Neuronal stem cell (in vitro differentiated cells): ENCODE measurements at places on chromosomes 5 and 9.

DNA sequence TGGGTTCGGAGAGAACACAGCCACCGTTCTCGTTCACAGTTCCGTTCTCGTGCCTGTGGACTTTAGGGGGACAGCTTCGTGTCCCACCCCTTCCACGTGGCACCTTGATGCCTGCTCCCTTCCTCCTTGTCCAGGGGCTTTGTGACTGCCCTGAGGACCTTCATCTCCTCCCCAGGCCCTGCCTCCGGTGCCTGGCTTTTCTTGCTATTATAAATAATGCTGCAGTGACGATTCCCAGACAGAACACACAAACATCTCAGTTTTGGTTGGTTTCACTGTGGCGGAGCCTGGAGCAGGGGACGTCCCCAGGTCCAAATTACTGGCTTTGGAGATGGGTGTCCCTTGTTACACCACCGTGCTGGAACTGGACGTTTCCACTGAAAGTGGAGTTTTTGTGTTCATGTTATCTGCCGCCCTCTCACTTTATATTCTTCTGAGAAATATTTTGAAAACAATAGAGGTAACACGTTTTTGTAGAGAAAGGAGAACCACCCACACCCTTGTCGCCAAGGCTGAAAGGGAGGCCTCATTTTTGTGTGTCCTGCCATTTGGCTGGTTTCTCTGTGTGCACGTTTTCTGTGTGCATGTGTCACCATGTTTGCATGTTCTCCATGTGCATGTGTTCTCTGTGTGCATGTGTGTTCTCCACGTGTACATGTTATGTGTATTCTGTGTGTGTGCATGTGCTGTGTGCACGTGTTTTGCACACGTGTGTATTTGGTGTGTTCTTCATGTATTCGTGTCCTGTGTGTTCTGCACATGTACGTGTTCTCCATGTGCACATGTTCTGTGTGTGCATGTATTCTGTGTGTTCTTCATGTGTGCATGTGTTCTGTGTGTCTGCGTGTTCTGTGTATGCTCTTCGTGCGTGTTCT is 24.2 kb downstream of the WNK2 start:
- DNase-seq = no peak

DNA sequence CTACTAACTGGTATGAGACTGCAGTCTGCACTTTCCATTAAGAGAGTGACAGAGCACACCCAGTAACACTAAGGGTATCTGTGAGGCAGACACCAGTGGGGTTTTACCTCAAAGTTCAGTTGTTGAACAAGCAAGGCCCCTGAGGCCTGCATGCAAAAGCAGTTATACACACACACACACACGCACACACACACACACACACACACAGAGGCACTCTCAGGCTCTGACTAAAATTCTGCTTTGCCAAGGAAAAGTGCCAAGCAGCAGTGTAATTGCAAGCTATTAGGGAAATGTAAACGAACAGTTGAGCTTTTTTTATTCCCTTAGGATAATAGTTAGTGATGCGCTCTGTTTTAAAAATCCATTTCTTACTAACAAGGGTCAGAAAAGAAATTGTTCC is 377.1 kb downstream of the SPOCK1 start:
- no peak for DNase-seq

- DNase-seq = no peak
Observed at GRCh38 chr9:133684936-133685361, 48.8 kb downstream of the DBH start.

GRCh38 chr9:11269036-11269435 is 656.2 kb upstream of the PTPRD start:
- no peak for DNase-seq

DNA sequence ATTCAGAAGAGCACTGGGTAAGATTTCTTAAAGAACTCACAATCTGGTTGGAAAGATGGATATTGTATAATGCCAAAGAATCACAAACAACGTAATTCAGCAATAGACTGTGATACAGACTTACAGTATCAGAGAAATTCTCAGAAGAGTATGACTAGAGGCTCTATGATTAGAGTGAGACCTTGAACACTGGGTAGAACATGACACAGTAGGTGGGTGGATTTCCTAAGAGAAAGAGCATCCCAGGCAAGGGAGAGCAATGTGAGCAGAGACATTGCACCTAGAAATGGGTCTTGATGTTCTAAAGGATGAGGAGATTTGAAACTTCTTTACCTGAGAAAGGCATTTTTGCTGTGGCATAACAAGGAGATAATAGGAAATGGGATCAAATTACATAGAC is 27.3 kb upstream of the CAST start:
- DNase-seq = no peak

DNA sequence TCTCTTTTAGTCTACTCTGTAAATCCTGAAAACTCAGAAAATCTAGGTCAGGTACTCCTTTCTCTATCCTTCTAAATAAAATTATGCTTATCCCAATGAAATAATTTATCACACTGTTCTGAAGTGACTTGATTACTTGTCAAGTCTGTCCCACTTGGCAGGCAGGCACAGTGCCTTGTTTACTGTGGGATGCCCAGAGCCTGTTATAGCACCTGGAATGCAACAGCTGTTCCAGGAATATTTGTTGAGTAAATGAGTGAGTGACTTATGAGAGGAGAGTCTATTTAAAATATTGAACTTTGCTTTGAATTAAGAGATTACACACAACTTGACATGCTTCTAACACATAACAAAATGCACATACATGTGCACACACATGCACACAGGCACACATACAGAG is 130.0 kb downstream of the MPDZ start:
- DNase-seq = no peak

DNA sequence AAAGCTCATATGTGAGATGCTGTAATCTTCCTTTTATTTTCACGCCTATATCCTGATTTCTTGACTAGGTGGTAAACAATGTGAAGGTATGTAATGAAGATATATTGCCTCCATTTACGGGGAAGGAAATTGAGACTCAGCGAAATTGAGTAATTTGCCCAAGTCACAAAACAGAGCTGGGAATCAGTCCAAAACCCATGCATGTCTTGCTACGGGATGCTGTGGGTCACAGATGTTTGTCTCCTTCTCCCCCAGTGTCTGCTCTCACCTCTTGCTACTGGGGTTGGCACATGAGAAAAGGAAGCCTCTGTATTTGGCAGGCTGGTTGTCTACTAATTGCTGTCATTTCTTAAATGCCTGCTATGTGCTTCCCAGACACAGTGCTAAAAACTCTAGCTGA is 53.7 kb upstream of the TEX48 start:
- no peak for DNase-seq

DNA sequence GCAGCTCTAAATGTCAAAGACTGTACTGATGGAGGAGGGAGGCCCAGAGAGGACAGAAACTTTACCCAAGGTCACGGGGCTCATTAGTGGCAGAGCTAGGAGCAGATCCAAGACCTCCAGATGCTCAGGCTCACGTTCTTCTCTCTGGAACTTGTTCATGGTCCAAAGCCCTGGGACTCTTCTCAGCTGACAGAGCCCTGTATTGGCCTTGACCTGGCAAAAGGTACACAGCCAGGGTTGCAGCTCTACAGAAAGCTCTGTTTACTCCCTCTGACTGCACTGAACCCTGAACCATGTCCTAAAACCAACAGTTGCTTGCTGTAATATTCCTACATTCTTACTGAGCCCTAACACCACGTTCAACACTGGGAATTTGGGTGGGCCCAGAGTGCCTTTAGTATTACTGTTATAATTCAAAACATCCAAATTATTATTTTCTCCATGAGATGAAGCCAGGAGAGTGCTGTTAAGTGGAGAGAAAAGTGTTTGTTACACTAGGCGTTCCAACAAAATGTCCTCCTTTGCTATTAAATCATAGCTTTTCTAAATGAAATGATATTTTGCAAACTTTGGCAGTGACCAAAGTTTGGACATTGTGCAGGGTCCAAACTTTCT is 602.4 kb upstream of the CLINT1 start:
- no peak for DNase-seq

- DNase-seq = no peak
Observed at GRCh38 chr5:151743530-151743929, 14.9 kb downstream of the ATOX1 start.

DNA sequence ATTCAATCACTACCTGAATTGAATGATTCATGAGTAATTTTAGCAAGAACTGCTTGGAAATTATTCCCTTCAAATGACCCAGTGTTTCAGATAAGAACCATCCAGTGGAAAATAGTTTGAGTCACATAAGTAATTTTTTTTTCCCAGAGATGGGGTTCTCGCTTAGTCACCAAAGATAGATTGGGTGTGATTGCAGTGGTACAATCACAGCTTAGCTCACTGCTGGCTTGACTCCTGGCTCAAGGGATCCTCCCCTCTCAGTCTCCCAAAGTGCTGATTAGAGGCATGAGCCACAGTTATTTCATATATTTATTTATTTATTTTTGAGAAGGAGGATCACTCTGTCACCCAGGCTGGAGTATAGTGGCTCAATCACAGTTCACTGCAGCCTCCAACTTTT is 574.5 kb upstream of the ARRDC3 start:
- no peak for DNase-seq

- DNase-seq = no peak
Observed at GRCh38 chr9:13090628-13091027, 188.9 kb downstream of the MPDZ start.

GRCh38 chr5:175856408-175857100 is 14.8 kb upstream of the CPLX2 start:
- no peak for DNase-seq

GRCh38 chr5:147671365-147671764 is 111.2 kb downstream of the JAKMIP2 start:
- no peak for DNase-seq

DNA sequence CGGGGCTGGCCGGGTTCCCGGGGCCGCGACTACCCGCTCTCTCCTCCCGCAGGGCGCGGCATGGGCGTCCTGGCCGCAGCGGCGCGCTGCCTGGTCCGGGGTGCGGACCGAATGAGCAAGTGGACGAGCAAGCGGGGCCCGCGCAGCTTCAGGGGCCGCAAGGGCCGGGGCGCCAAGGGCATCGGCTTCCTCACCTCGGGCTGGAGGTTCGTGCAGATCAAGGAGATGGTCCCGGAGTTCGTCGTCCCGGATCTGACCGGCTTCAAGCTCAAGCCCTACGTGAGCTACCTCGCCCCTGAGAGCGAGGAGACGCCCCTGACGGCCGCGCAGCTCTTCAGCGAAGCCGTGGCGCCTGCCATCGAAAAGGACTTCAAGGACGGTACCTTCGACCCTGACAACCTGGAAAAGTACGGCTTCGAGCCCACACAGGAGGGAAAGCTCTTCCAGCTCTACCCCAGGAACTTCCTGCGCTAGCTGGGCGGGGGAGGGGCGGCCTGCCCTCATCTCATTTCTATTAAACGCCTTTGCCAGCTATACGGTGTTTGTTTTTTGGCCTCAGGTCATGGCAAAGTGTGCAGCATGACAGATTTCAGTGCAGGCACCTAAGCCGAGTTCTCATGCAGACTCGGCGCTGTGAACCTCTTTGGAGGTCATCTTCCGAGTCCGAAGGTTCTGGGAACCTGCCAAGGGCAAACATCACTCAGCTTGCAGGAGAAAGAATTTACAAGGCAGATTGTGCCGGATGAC is 516 bp downstream of the MRPL41 start:
- no peak for DNase-seq

DNA sequence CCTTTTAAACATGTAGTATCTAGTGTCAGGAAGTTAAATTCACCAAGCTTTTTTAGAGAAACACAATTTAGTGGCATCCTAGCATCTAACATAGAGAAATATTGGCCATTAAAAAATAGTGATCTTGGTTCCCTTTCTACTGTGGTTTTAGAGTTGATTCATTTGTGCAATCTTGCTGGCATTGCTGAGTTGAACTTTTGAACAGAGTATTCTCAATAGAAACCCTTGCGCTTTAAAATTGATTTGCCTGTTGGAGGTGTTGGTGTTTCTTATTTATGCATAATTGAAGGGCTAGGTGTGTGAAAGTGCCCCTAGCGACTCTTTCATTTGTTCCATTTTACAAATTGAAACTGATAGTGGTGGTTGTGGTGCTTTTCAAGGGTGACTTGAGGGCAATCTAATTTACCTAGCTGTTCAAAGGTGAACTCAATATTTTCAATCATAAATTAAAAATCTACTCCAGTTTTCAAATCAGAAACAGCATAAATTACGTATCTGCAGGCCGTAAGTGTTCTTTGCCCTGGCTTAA is 73.0 kb upstream of the MPDZ start:
- DNase-seq = no peak

DNA sequence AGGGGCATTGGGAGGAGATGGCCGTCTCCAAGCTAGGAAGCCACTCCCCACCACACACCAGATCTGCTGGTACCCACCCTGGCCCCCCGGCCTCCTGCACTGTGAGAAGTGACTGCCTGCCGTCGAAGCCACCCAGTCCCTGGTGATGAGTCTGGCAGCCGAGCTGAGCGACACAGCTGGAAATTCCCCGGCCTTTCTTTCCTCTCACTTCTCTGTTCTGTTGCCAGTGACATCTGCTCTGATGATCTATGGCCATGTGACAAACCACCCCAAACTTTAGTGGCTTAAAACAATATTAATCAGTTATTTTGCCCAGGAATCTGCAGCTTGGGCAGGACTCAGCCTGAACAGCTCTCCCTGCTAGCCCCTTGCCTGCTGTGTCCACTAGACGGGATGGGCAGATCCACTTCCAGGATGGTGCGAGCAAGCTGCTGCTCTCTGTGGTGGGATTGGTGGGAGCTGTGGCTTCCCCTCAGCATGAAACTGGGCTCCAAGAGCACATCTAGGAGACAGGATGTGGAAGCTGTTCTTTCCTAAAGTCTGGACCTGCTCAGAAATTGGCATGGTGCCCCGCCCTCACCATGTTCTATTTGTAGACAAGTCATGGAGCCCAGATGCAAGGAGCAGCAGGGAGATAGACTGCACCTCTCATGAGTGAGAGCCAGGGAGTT is 211.2 kb downstream of the GADD45G start:
- no peak for DNase-seq

DNA sequence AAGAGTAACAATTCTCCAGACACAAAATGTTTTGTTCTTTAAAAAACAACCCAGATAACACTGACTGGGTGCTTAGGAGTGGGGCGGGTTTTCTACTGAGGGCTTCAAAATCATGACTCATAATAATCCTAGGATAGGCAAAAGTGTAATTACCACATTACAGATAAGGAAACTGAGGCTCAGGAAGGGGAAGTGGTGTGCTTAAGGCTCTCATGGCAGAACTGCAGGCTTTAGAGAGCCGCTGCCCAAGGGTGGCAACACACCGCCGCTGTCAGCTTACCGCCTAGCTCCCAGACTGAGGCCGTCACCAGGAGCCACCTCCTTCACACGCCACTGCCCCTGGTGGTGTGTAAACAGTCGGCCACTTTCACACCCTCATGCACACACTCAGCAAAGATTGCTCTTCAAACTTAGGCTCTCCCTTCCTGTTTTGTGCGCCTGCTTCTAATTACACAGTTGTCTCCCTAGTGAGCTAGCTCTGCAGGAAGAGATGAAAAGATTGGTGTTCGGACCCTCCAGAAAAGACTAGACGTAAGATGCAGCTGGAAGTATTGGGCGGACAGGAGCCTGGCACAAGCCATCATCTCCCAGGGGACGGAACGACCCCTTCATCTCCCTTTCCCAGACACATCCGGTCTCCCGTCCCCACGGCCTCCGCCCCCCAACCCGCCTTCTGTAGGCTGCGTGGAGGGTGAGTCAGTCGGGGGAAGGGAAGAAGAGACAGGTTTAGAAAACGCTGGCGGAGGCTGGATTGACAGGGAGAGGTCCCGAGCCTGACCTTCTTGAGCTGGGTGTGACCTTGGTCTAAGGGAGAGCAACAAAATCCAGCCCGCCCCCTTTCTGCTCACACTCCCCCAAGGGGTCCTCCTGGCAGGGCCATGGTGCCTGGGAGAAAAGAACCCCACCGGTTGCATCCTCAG is 162.7 kb downstream of the SYK start:
- no peak for DNase-seq
